ENCODE measurements at places on chromosomes 11 and 22.

GRCh38 chr22:28394513-28395110 lies 285.0 kb downstream of the TTC28 start:
- peak; percentile 40 for DNase-seq

GRCh38 chr11:134275188-134275533 lies 1.0 kb upstream of the GLB1L3 start:
- no peak for DNase-seq

DNA sequence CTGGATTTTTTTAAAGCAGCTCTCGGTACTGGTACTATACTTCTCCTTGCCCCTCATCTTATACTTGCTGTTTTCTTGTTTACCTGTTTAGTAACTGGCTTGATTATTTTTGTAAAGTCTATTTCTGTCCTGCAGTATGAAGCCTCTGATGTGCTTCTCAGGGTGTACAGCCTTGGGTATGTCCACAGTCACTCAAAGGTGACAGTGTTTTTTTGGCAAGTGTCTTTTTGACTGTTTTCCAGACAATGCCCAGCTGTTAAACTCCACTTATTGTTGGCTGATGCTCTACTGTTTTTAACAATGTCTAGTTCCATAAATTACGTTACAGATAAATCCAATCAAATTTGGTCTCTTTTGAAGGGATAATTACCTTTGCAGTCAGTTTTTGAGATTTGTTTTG lies 475.2 kb downstream of the JRKL start:
- DNase-seq = no peak

DNA sequence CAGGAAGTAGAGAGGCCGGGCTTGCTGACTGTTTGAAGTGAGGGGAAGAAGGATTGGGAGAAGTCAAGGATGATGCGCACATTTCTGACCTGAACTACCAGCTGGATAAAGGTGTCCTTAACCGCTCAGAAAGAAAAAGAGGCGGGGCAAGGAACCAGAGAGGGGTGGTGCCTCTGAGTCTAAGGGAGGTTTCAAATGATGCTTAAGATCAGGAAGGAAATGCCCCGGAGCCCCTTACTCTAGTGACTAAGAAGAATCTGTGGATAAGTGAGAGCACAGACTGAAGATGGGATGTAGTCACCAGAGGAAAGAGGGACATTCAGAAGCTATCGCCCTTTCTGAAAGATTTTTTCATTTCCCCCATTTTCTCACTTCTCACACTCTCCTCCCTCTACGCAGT lies 12.7 kb downstream of the DCHS1 start:
- DNase-seq = no peak

DNA sequence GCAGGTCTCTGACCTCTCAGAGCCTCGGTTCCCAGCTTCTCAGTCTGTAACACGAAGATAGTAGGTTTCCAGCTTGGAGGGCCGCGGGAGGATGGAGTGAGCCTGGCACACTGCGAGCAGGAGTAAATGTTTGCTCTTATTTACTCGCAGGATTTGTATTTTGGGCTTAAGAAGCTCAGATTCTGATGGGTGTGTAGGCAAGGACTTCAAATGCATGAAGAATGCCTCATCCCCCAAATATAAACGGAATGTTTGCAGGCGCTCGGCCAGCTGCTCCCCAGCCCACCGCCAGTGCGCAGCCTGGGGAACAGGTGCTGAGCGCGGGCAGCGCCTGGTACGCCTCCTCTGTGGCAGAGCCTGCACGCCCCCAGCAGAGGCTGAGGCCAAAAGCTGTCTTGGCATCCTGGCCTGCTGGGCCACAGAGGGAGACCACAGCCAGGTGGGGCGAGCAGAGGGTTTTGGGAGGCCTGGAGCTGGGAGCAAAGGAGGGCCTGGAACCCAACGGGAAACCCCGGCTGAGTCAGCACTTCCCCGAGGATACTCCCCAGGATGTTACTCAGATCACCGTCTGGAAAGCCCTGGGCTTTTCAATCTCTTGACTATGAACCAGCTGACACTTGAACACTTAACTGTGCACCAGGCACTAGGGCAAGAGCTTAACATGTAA lies 9.4 kb downstream of the EHD1 start:
- DNase-seq = peak; percentile 70

DNA sequence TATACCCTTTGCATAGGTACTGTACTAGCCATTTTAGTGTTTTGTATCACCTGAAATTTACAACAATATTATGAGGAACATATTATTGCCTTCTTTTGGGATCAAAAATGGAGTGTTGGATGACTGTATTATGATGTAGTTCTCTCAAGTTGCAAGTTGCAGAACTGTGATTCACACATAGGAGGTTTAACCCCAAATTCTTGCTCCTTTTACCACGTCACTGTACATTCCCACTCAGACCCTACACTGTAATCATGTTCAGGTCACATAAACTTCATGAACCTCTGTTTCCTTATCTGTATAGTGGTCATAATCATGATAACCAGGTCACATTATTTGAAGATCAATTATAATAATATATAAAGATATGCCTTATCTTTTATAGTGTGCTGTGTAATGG lies 925.1 kb upstream of the TENM4 start:
- no peak for DNase-seq

DNA sequence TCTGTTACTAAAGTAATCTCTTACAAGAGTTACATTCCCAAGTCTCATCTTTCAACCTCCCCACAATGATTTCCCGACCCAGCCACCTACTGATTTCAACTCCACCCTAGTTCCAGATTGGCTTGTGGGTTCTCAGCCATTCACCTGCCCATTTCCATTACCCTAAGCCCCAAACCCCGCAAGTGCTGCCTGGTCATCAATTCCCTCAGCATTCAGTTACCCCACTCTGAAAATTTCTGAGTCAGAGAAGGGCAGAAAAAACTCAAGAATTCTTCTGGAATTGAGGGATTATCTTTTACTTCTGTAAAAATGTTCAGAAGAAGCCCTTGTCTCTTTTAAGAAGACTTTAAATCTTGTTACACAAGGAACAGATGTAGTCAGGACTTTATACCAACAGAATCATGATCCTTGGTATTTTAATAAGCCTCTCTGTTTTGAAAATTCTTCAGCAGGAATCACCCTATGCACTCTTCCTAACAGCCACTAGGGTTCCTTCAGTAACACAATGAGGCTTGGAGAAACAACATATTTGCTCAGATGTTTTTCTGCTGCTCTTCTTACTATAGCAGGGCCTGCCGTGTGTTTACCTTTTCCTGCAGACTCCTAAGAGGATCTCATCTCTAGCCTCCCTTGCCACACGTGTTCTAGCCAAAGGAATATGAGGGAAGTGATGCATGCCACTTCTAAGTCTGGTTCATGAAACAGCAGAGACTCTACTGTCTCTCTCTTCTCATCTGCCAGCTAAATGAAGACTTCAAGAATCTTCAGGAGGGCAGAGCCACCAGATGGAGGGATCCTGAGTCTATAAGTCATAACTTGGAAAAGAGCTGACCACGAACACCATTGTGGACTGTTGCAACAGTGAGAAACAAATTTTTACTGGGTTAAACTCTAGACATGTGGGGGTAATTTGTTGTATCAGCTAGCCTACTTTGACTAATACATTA lies 29.3 kb upstream of the PAMR1 start:
- no peak for DNase-seq

GRCh38 chr11:2314525-2315394 lies 12.9 kb downstream of the TSPAN32 start:
- peak; percentile 86 for DNase-seq

DNA sequence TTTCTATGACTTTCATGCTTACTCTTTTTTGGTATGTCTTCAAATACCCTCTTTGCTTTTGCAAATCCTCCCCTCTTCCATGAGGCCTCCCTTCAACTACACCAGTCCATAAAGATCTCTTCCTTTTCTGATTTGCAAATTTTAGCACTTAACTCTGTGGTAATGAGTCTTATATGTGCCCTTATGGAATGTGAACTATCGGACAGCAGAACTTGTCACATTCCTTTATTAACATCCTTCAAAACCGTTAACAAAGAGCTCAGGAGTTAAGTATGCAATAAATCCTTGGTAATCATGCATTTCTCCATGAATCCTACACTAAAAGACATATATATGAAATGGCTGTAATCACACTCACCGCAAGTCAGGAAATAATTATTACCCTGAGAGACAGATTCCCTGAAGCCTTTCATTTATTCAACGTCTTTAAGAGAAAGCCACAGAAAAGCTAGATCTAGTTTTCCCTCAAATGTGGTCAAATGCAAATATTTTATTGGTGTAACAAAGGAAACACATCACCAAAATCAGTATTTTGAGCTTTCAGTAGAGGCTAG lies 7.4 kb downstream of the CLNS1A start:
- no peak for DNase-seq

DNA sequence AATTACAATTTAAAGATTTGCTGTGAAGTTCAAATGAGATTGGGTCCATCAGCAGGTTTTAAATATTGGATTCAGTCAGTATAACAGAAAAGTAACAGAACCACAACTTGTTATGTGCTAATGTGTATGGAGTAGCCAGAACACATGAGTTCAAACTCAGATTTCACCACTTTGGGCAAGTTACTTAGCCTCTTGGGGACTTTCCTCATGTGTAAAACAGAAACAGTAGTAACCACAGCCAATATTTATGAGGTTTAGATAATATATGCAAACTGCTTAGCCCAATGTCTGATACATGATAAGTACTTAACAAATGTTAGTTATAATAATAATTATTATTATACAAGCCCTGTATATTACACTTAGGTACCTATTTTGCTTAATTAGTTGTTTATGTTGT lies 21.8 kb upstream of the SLC5A12 start:
- no peak for DNase-seq

DNA sequence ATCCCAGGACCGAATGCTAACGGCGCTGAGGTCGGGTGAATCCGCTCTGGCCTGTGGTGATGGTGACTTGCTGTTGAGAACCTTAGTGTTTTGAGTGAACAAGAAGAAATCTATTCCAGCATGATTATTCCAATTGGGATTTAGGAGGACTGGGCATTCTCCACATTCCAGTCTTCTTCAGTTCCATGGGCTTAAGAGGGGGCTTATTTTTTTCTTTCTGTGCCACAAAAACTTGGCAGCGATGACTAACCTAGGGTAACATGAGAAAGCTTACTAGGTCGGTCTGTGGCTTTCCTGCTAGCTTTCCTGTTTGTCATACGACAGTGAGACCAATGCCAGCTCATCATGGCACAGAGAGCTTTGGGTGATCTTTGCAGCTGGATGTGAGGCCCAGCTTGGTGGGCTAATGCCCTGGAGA lies 62.9 kb upstream of the ATXN10 start:
- DNase-seq = no peak

GRCh38 chr11:47376525-47377371 lies 1.6 kb downstream of the SPI1 start:
- no peak for DNase-seq

DNA sequence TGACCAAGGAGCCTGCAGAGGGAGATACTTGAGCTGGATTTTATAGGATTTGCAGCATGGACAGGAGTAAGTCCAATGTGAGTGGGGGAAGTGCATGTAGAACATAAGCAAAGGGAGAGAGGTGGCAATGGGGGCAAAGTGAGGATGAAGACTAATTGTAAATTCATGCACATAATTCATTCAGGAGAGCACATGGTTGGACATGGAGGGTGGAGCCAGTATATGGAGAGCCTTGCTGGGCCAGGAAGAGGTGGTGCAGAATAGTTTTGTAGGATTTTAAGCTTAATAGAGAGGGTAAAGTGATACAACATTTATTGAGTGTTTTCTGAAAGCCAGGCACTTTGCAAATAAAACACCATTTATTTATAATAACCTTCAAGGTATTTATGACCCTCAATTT lies 274.3 kb upstream of the C11orf87 start:
- DNase-seq = no peak

- DNase-seq = no peak
Measured at GRCh38 chr11:63007920-63008319, 7.7 kb downstream of the SLC22A8 start.

GRCh38 chr11:112173152-112173551 lies 2.2 kb upstream of the BCO2 start:
- DNase-seq = no peak

- no peak for DNase-seq
Measured at GRCh38 chr11:746289-747157, 741 bp upstream of the TALDO1 start.

DNA sequence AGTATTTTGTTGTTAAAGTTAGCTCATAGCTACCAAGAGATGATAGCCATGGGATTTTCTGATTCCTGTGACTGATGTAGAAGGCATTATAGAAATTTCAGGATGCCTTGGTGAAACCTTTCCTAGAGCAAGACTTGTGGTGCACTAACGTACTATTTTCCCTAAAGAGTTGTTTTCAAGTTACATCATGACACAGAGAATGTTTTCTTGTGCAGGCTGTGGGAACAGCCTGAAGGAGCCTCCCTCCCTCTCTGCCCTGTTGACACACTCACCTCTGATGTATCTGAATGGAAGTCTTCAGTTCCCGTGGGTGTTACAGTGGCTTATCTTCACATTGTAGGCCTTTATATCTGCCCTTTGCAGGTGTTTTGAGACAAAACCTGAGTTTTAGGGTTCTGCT lies 121.6 kb downstream of the LDLRAD3 start:
- no peak for DNase-seq

GRCh38 chr11:72305891-72306585 lies 62.1 kb upstream of the PHOX2A start:
- no peak for DNase-seq

DNA sequence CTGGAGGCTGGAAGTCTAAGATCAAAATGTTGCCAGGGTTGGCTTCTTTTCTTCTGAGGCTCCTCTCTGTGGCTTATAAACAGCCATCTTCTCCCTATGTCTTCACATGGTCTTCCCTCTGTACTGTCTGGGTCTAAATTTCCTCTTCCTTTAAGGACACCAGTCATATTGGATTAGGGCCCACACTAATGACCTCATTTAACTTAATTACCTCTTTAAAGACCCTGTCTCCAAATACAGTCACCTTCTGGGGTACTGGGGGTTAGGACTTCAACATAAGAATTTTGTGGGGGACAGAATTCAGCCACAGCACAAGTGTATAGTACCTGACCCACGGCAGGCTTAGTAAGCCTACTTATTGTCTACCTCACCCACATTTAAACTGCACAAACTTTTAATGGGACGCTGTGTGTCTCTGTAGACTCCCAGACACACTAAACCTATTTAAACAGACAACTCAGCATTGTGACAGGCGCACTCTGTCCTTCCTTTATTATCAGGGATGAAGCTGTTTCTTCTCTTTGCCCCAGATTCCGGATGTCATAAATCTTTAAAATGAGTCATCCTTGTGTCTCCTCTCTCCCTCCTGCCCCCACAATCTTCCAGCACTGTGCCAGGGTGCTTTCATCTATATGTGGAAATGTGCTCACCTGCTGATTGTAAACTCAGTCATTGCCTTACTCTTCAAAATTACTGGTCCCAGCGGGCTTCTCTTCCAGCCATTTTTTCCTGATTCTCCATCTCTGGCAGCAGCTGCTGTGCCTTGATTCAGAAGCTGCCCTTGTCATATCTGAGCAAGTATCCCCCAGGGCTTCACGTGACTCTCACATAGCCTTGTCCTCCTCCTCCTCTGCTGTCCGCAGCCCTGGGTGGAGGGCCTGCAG lies 5.4 kb upstream of the MAPK8IP1 start:
- no peak for DNase-seq

- DNase-seq = no peak
Measured at GRCh38 chr22:37416827-37417226, 10.5 kb downstream of the ELFN2 start.

GRCh38 chr22:29639096-29639495 lies 35.7 kb downstream of the NF2 start:
- no peak for DNase-seq
